ENCODE measurements at places on chromosomes 6 and 20.
A peak's percentile ranks its signal among the peaks of the same experiment; 100 is the strongest.

DNA sequence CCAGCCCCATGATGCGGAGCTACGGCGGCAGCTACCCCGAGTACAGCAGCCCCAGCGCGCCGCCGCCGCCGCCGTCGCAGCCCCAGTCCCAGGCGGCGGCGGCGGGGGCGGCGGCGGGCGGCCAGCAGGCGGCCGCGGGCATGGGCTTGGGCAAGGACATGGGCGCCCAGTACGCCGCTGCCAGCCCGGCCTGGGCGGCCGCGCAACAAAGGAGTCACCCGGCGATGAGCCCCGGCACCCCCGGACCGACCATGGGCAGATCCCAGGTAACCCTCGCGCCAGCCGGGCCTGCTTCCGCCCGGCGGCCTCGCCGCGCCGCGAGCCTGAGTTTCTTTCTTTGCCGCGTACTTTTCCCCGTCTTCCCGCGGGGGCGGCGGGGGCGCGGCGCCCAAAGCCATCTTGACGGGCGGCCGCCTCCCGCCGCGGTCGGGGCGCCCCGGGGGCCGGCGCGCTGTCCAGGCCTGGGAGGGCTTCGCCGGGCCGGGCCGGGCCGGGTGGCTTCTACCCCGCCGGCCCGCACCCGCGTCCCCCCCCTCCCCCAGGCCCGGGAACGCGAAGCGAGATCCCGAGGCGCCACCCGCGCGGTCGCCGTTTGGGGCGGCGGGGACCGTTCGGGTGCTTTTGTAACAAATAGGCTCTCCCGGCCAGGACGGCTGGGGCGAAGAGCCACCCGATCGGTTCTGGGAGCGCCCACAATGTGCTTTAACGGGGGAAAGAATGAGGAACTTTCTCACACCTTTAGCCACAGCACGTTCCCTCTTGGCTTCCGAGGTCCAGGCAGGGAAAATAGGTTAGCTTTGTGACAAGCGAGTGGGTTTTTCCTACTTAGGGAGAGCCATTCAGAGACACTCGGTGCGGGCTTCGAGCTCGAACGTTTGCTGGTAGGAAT, 2.3 kb downstream of the ARID1B start:
- DNase-seq, result peak; percentile 46

- DNase-seq, result no peak
Observed at GRCh38 chr6:45487645-45488044, 109.9 kb upstream of the SUPT3H start.

GRCh38 chr20:44911264-44911921, 1.5 kb downstream of the PABPC1L start:
- no peak for DNase-seq

- DNase-seq, result no peak
Observed at GRCh38 chr6:113879186-113880096, 22.3 kb downstream of the MARCKS start.

DNA sequence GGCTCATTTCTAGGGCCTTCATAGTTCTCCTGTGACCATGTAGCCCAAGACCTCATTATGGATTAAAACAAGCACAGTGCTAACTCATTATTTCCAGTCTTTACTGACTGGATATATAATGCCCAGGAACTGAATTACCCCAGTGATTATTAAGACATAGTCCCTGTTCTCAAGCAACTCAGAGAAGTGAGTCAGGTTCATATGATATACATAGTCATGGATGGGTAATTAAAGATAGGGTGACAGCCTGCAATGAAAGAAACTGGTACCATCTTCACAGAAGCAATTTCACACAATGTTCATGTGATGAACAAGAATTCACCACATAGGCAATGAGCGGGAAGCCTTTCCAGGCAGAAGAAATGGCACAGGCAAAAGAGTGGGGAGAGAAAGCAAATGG, 3.5 kb downstream of the TRIM27 start:
- no peak for DNase-seq

GRCh38 chr6:11810039-11810541, 31.5 kb upstream of the ADTRP start:
- DNase-seq, result no peak

DNA sequence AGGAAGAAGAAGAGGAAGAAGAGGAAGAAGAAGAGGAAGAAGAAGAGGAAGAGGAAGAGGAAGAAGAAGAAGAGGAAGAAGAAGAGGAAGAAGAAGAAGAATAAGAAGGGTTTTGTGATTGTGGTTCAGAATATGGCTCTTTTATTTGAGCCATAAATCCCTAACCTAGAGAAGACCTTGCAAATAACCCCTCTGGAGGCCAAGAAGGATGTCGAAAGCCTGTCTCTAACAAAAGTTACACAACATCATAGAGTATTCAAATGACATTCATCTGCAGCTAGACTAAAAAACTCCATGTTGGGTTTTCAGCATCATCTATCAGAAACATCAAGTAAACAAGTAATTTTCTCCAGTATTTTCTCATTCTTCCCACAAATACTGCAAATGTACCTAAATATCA, 100.9 kb downstream of the RNASET2 start:
- no peak for DNase-seq

DNA sequence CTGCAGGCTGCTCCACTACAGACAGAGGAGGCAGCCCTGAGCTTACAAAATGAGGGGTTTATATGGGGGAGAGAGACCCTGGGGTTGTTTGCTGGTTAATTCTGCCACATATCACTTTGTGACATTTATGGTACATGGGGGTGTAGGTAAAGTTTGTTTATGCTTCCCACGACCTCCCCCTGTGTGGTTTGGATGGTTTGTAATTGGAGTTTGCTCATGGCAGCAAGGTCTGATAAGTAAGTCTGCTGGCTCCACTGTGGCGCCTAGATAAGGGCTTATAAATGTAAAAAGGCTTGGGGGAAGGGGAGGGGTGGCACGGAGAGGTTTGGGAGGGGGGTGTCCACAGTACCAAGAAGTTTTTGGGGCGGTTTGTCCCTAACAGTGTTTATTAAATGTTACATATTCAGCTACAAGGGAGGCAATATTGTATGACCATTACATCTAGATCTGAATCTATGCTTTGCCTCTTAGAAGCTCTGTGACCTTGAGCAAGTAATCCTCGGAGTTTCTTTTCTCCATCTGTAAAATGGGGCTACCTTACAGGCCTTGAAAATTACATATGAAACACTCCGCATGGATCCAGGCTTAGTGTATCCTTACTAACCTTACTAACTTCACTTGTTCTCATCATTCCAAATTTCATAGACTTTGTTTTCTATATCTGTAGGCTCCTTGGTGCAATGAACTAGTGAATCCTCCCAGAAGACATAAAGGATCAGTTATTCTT, 204.8 kb upstream of the NOX3 start:
- DNase-seq, result no peak

DNA sequence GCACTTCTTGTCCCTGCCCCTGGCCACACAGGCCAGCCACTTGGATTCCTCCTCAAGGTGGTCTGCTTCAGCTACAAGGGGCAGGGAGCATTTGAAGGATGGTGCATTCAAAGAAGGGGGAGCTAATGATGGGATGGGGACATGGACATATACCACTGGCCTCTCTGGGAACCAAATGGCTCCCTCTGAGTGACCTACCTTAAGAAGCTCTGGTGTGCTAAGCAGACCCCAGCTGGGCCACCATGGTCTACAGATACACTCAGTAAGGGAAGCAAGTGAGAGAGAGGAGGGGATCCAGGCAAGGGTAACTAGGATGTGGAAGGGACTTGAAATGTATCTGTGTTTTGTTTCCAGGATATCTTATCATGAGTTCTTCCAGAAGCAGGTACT, 62.4 kb downstream of the TTI1 start:
- DNase-seq, result no peak

GRCh38 chr6:42960243-42961019, at the start of gene GNMT:
TSS of gene GNMT (plus strand) at chr6:42960754. CDS start at chr6:42960768, 14 bp downstream.
- DNase-seq, result no peak

GRCh38 chr6:15443119-15443830, 197.4 kb downstream of the JARID2 start:
- no peak for DNase-seq

DNA sequence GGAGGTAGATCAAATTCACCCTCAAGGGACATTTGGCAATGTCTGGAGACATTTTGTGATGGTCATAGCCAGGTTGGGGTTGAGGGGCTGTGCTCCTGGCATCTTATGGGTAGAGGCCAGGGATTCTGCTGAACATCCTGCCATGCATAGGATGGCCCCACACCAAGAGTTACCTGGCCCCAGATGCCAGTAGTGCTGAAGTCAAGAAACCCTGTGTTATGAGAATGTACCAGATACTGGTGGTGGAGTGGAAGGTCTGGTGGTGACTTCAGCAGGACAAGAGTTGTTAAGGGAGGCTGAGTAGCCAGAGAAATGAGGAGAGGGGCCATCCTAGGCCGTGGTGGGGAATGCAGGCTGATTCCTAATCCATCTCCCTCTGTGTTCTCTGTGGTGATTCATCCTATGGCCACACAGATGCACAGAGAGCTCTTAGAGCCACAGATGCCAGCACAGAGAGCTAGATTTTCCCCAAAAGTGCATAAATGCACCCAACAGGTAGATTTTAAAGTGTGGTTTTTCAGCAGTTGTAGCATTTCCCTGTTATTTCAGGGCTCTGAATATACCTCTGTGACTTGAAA, 43.6 kb downstream of the CDYL start:
- DNase-seq, result no peak

DNA sequence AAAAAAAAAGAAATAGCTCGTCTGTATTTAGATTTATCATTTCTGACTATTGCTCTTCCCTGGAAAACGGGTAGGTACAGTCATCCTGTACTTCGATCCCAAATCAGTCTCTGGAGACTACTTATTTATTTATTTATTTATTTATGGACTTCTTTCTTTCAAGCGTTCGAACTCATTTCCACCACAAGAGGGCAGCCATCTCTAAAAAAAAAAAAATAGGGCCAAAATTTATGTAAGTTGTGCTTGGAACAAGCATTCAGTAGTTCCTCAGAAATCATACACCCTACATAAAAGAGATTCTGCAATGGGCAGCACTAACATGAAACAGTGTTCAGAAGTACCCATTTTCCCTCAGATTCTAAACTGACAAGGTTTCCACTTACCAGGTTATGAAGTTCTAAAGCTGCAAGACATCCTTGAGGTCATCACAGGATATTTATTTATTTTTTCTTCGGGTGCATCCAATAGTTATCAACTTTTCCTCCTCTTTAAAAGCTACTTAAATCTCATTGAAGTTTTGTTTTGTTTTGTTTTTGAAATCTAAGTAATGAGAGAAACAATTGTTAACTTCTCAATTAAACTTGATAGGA, 1.9 kb upstream of the BMP2 start:
- no peak for DNase-seq

- no peak for DNase-seq
Observed at GRCh38 chr20:13870170-13870748, 85.4 kb downstream of the NDUFAF5 start.

DNA sequence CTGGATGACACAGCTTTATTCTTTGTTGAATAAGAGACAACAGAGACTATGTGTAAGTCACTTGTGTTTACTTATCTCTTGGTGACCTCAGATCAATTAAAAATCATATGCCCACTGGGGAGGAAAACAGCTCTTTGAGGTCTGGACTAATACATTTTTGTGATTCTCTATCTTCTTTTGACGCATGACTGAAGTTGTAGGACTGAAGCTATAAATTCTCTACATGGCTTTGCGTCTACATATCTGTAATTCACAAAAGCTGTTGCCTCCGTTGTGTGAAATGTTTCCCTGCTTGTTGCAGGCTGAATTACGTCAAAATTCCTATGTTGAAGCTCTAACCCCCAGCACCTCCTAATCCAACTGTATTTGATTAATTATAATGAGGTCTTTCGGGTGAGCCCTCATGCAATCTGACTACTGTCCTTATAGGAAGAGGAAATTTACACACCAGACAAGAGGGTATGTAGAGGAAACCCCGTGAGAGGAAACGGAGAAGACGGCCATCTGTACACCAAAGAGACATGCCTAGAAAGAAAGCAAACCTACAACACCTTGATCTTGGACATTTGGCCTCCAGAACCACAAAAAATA, 481.6 kb downstream of the PRKN start:
- DNase-seq, result no peak

DNA sequence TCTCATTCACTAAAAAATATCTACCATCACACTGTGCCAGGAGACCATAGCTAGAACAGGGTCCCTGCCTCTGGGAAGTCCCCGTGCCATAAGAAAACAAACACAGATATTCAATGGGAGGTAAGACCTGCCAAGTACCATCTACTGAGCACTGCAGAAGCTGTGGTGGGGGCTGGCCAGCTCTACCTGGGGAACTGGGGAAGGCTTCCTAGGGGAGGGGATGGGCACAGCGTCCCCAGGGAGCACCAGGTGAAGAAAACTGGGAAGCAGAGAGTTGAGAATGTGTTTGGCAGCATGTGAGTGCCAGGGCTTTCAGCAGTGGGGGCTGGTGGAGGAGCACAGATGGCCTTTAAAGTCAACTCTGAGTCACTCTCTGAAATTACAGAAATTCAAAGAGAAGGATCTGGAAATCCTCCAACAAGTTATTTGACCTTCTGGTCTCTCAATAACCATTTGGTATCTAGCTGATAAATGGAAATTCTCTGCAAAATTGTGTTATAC, 85.2 kb downstream of the SHLD1 start:
- no peak for DNase-seq

DNA sequence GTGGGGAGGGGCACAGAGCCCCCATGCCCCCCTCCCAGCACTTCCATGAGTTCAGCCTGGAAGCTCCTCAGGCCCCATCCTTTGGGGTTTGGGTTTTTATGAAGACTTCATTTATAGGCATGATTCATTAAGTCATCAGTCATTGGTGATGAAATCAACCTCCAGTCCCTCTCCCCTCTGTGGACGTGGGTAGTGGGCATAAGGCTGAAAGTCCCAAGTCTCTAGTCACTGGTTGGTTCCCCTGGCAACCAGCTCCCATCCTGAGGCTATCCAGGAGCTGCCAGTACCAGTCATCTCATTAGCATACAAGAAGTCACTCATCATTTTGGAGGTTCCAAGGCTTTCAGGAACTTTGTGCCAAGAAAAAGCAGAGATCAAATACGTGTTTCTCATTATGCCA, 9.2 kb downstream of the TGM3 start:
- DNase-seq, result no peak

DNA sequence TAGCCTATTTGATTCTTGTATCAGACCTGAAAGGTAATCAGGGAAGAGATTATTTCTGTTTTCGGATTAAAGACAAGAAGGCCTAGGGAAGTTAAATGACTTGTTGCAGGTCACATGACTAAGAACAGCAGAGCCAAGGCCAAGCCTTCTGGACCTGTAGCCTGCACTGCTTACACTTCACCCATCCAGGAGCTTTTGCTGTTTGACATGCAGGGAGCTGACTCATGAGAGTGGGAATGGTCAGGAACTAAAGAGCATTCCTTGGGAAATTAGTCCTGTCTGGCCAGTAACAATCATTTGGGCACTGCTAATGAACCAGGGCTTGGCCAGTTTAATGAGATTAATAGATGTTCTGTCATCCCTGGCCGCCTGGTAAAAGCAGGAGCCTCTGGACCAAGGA, 46.8 kb downstream of the EIF2S2 start:
- no peak for DNase-seq
